ENCODE measurements at places on chromosomes 7 and 10.

- DNase-seq = no peak
Measured at GRCh38 chr7:116618338-116619128, 53.5 kb upstream of the MET start.

DNA sequence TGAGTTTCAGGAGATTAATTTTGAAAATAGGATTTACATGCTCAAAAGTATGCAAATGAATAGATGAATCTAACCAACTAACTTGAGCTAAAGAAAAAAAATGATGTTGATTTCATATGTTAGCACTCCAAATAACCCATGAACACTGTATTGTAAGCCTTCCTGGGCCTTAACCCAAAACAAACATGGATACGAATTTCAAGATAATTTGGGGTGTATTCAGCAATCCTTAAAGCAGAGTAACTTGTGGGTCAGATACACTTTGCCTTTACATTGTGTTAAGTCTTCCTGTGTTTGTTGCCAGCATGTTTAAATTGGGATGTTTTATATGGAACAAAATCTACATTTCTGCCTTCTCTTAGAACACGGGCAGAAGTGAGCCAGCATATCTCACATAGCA is 124.2 kb upstream of the WDR11 start:
- no peak for DNase-seq

GRCh38 chr10:129442866-129443265 is 24.2 kb upstream of the MGMT start:
- DNase-seq = no peak

DNA sequence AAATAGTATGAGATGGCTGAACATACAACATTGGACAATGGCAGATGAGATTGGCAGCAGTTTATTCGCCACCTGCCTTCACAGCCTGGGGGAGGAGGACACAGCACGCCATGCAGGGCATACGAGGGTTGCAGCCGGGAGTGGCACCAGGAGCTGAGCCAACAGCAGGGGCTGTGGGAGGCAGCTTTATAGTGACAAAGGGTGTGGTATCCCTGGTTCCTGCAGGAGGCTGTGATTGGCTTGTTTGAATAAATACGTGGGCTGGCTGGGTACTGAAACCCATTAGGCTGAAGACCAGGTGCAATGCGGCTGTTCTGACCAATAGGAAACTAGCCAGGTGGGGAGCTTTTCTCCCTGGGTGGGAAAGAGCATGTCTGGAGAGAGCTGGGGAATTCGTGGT is 68.9 kb upstream of the LEP start:
- no peak for DNase-seq

GRCh38 chr7:157033483-157034473 is 23.3 kb upstream of the MNX1 start:
- no peak for DNase-seq

Measured in CD4-positive, alpha-beta T cell treated with Interleukin-15 for 4 hours (primary cell).